ENCODE measurements at places on chromosomes 1 and 21.

DNA sequence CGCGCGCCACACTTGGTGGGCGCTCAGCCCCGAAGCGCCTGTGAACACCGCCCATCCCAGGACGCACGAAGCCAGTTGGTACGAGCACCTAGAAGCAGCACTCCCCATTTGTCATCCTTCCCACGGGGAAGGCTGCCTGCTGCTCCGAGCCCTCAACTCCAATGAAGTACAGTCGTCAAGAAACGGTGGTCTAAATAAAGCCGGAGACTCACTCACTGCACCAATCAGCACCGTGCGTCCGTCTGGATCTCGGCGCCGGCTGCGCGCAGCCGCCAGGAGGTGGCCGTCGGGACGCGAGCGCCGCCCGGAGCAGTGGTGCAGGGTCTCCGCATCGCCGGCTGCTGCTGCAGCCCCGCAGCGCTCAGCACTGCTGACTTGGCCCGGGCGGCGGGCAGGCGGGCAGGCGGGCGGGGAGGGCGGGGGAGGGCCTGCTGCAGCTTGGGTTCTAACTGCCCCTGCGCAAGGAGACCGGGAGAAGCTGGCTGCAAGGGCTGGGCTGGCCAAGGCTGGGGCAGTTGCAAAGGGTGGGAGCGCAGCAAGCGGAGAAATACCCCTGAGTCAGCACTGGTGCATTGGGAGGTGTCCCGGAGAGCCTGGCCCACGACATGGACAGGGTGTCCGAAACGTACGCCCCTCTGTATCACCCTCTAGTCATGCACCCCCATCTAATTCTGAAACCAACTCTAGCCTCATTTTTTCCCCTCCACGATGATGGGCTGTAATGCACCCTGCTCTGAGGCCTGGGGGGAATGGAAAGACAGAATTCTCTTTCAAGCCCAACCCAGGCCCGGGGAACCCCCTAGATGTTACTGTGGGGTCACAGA is 35.8 kb upstream of the H6PD start:
- DNase-seq, result no peak

DNA sequence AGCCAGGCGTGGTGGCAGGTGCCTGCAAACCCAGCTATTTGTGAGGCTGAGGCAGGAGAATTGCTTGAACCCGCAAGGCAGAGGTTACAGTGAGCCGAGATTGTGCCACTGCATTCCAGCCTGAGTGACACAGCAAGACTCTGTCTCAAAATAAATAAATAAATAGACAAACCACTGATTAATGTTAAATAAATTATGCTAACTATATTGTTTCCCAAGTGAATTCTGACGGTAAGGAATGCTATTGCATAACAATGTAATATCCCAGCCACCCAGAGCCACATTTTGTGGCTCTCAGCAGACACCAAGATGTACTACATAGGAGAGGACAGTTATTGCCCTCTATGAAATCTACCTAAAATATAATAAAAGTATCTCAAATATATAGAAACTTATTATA is 55.4 kb downstream of the LPGAT1 start:
- no peak for DNase-seq

DNA sequence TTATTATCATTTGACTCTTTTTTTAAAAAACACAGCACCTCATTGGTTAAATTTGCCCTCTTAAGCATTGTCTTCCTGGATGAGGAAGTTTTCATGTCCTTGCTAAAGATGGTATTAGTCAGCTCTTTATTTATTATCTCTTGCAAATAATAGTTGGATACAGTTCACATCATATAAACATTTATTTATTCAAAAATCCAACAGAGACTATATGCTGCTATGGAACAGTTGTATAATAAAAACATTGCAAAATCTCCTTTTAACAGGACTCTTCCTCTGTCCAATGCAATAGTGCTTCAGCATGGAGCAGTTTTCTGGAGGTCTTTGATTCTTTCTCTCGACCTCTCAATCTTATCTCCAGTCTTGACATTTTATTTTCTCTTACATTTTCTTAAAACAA is 49.5 kb upstream of the VCAM1 start:
- DNase-seq, result no peak

- DNase-seq, result no peak
Measured at GRCh38 chr1:173954179-173954578, 37.1 kb upstream of the SERPINC1 start.

- DNase-seq, result peak; percentile 2
Measured at GRCh38 chr21:23837564-23837963, 1769.7 kb downstream of the MRPL39 start.
